ENCODE measurements at places on chromosomes 1 and 21.

DNA sequence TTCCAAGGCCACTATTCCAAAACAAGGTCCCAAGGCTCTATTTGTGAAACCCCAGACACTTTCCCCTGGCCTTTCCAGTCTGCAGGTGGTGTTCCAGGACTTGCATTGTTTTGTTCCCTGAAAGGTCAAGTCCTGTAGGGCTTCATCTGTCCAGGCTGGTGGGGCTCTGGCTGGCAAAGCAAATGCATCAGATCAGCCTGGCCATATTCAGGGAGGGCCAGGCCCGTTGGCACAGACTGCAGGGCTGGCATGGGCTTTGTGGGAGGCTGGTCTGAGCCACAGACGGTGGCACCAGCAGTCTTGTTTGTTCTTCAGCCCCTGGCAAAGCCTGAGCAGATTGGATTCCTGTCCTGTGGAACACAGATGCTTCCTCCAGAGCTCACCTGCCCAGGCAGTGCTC is 93.0 kb downstream of the SPATA46 start:
- DNase-seq, result peak; percentile 47
- H3K27ac ChIP-seq, result no peak overlapping the region
- peaks cover 13% of the 10 kb centered on the region for H3K4me1 ChIP-seq
- H3K27me3 ChIP-seq, result no peaks in the 10 kb centered on the region
- H3K36me3 ChIP-seq, result no peaks in the 10 kb centered on the region
- H3K4me3 ChIP-seq, result no peak overlapping the region

DNA sequence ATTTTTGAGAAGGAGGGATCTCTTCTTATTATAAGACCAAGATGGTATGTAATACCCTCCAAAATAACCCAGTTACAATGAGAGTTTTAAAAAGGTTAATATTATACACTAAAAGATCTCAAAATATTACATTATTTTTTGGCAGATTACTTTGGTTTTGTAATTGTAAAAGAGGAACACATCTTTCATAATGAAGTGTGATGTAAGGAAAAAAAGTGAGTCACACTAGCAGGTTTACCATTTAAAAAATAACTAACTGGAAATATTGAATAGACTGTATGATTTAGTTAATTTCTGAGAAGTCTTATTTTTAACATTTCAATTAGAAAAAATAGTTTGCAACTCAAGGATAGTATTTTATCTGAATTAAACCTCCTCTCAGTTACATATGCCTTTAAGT is 1.1 kb downstream of the F5 start:
- peaks cover 10% of the 10 kb centered on the region for H3K4me1 ChIP-seq
- no peak for DNase-seq
- no peak overlapping the region for H3K27ac ChIP-seq
- H3K27me3 ChIP-seq, result peaks cover 4% of the 10 kb centered on the region
- no peaks in the 10 kb centered on the region for H3K36me3 ChIP-seq

- no peaks in the 10 kb centered on the region for H3K27me3 ChIP-seq
- peaks cover 78% of the 10 kb centered on the region for H3K36me3 ChIP-seq
- no peak overlapping the region for H3K4me3 ChIP-seq
Measured at GRCh38 chr1:150221552-150221951, 14.4 kb downstream of the ANP32E start.

DNA sequence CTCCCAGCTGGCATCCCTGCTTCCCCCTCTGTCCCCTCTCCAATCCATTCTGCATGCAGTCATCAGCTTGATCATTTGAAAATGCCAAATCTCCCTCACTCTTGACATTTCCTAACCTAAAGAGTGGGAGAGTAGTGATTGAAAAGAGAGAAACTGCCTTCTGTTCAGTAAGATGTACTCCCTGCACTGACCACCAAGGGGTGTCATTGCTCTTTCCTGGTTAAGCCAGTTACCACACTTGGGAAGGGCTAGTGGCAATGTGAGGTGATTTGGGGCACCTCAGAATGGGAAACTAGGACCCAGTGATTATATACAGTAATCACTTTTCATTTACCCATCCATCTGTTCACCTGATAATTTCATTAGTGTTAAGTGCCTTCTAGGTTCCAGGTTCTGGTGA is 6.9 kb upstream of the TMEM269 start:
- no peak overlapping the region for H3K4me3 ChIP-seq
- no peak for DNase-seq
- no peak overlapping the region for H3K27ac ChIP-seq
- peaks cover 5% of the 10 kb centered on the region for H3K36me3 ChIP-seq

- H3K27ac ChIP-seq, result no peak overlapping the region
- no peaks in the 10 kb centered on the region for H3K27me3 ChIP-seq
- DNase-seq, result no peak
- no peaks in the 10 kb centered on the region for H3K36me3 ChIP-seq
Measured at GRCh38 chr1:21799730-21800129, 12.3 kb upstream of the LDLRAD2 start.

DNA sequence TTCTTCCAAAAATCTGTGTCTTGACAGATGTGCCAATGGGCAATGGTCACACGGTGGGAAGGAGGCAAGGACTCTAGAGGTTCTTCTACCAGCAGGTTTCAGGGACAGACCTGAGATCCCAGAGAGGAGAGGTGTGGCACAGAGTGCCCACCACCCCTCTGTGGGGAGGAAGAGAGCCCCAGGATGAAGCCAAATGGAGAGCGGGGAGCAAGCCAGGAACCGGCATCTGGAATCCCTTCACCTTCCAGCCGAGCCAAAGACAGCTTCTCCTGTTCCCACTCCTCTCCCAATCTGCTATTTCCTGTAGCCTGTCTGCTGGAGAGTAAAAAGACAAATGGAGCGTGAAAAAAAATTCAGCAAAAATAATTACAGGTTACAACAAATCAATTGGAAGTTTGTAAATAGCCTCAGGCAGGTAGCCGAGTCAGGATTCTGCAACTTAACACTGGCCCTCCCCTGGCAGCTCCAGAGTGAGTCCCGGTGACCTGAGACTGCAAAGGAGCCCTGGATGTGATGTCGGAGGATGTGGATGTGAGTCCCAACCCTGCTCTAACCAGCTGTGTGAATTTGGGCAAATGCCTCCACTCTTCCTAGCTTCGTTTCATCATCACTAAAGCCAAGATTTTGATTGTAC is 45.4 kb upstream of the LRRN2 start:
- H3K4me3 ChIP-seq, result no peak overlapping the region
- DNase-seq, result no peak
- H3K4me1 ChIP-seq, result no peaks in the 10 kb centered on the region
- H3K27me3 ChIP-seq, result peaks cover 84% of the 10 kb centered on the region
- no peak overlapping the region for H3K27ac ChIP-seq
- H3K36me3 ChIP-seq, result no peaks in the 10 kb centered on the region

DNA sequence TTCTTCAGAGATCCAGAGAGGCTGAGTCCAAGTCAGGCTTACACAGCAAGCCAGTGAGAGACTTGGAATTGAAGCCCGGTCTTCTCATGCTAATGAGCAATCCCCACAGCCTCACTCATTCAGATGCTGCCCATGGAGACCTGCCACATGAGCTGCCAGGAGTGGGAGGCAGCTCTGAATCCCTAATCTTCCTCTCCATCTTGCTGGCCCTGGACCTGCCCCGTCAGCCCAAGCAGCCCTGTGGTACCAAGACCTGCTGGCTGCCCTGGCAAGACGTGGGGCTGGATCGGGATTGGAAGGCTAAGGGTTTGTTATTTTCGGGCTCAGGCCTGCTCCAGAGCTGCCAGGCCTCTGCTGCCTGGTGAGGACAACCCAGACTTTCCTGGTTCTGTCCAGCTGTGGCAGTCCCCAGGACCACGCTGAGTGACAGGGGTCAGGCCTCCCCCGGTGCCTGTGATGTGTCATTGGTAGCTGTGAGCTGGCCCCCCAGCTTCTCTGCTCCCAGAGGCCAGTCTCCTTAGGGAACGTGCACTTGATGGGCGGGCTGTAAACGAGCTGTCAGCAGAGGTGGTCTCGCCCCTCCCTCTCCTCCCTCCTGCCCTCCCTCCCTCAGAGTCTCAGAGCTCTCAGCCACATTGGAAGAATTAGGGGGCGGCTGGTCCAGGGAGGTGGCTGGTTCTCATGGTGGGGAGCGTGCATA is 135.0 kb downstream of the FOXD2 start:
- H3K27me3 ChIP-seq, result no peaks in the 10 kb centered on the region
- DNase-seq, result no peak
- no peaks in the 10 kb centered on the region for H3K36me3 ChIP-seq
- peaks cover 14% of the 10 kb centered on the region for H3K4me1 ChIP-seq
- no peak overlapping the region for H3K4me3 ChIP-seq

GRCh38 chr1:164648636-164649035 is 89.7 kb downstream of the PBX1 start:
- peaks cover 68% of the 10 kb centered on the region for H3K4me1 ChIP-seq
- peak overlapping the region; percentile 10 for H3K27ac ChIP-seq
- H3K4me3 ChIP-seq, result no peak overlapping the region
- no peak for DNase-seq

GRCh38 chr1:116110567-116111523 is at the start of gene MAB21L3:
Gene MAB21L3, plus strand, starts transcription at chr1:116111399. Its CDS starts 1,217 bp downstream, at chr1:116112616.
- H3K36me3 ChIP-seq, result no peaks in the 10 kb centered on the region
- no peak within 1 kb of the TSS for H3K27ac ChIP-seq
- no peaks in the 10 kb centered on the region for H3K4me1 ChIP-seq
- H3K4me3 ChIP-seq, result no peak within 1 kb of the TSS
- DNase-seq, result no peak
- H3K27me3 ChIP-seq, result no peaks in the 10 kb centered on the region

GRCh38 chr1:205575294-205575885 is 56.4 kb downstream of the ELK4 start:
- no peak for DNase-seq
- H3K27me3 ChIP-seq, result peaks cover 16% of the 10 kb centered on the region
- H3K27ac ChIP-seq, result no peak overlapping the region
- no peaks in the 10 kb centered on the region for H3K4me1 ChIP-seq
- H3K4me3 ChIP-seq, result no peak overlapping the region

DNA sequence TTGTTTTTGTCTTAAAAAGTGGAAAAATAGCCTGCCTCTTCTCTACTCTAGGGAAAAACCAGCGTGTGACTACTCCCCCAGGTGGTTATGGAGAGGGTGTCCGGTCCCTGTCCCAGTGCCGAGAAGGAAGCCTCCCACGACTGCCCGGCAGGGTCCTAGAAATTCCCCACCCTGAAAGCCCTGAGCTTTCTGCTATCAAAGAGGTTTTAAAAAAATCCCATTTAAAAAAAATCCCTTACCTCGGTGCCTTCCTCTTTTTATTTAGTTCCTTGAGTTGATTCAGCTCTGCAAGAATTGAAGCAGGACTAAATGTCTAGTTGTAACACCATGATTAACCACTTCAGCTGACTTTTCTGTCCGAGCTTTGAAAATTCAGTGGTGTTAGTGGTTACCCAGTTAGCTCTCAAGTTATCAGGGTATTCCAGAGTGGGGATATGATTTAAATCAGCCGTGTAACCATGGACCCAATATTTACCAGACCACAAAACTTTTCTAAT is 35.0 kb upstream of the TDRD10 start:
- no peaks in the 10 kb centered on the region for H3K36me3 ChIP-seq
- peaks cover 19% of the 10 kb centered on the region for H3K4me1 ChIP-seq
- no peak overlapping the region for H3K27ac ChIP-seq
- no peak for DNase-seq
- H3K4me3 ChIP-seq, result no peak overlapping the region

- no peaks in the 10 kb centered on the region for H3K27me3 ChIP-seq
- peaks cover 51% of the 10 kb centered on the region for H3K4me1 ChIP-seq
- no peak for DNase-seq
Measured at GRCh38 chr1:19597496-19598309, 46.4 kb upstream of the NBL1 start.

DNA sequence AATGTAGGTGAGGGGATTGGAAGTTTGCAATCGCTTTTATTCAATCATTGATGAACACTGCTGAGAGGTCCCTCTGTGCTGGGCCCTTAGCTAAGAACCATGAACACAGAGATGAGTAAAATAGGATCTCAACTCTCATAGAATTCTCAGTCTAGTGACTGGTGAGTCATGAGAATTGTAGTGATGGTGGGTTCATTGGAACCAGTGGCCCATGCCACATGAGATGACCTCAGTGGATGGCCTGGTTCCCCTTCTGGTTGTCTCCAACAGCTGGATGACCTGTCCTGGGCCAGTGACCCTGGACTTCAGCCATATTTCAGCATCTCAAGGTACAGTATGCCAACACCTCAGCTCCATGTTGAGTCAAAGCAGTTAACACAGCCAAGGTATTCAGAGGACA is 21.3 kb upstream of the S100A10 start:
- H3K27ac ChIP-seq, result no peak overlapping the region
- no peaks in the 10 kb centered on the region for H3K4me1 ChIP-seq
- no peaks in the 10 kb centered on the region for H3K36me3 ChIP-seq
- H3K27me3 ChIP-seq, result no peaks in the 10 kb centered on the region
- no peak for DNase-seq
- H3K4me3 ChIP-seq, result no peak overlapping the region

GRCh38 chr1:95061445-95062006 is 11.2 kb downstream of the ALG14 start:
- no peaks in the 10 kb centered on the region for H3K27me3 ChIP-seq
- H3K4me1 ChIP-seq, result no peaks in the 10 kb centered on the region

- no peak overlapping the region for H3K27ac ChIP-seq
- H3K4me3 ChIP-seq, result no peak overlapping the region
- H3K27me3 ChIP-seq, result no peaks in the 10 kb centered on the region
- H3K36me3 ChIP-seq, result peaks cover 9% of the 10 kb centered on the region
- DNase-seq, result no peak
Measured at GRCh38 chr1:1442069-1442770, 6.7 kb downstream of the VWA1 start.

DNA sequence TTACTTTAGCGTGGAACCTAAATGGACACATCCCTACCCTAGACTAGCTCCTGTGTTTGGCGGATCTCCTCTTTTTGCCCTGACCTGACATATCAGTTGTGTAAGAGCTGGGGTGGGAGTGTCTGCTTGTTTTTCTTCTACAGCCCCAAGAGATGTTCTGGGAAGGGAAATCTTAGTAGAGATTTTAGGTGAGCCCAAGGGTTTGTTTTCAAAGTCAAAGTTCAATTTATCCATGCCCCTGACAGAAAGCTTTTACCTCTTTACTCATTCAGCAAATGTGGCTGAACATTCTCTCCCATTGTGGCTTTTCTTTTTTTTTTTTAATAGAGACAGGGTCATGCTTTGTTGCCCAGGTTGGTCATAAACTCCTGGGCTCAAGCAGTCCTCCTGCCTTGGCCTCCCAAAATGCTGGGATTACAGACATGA is 7.3 kb upstream of the TARS2 start:
- H3K4me3 ChIP-seq, result no peak overlapping the region
- no peaks in the 10 kb centered on the region for H3K36me3 ChIP-seq
- no peaks in the 10 kb centered on the region for H3K27me3 ChIP-seq
- DNase-seq, result no peak
- H3K4me1 ChIP-seq, result peaks cover 4% of the 10 kb centered on the region
- no peak overlapping the region for H3K27ac ChIP-seq

DNA sequence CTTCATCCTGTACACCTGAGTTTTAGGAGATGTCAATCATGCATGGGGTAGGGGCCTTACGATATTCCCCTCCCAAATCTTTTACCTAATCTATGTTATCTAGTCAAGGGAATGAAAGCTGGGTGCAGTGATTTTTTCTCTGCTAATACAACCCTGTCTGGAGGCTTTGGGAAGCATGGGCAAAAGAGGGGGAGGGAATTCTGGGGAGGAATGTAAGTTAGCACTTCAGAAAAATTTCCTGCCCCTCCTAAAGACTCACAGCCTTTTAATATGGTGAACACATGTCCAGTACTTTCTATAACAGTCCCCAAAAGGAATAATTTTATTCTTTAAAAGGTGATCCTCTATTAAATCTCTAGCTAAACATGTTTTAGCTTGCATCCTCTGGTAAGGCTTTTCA is 25.6 kb upstream of the PRELP start:
- DNase-seq, result no peak
- peaks cover 19% of the 10 kb centered on the region for H3K4me1 ChIP-seq
- H3K4me3 ChIP-seq, result no peak overlapping the region
- no peak overlapping the region for H3K27ac ChIP-seq
- H3K36me3 ChIP-seq, result no peaks in the 10 kb centered on the region
- H3K27me3 ChIP-seq, result no peaks in the 10 kb centered on the region

Measured in heart right ventricle (tissue), 16 donors.